ENCODE measurements at places on chromosomes 12 and 14.

DNA sequence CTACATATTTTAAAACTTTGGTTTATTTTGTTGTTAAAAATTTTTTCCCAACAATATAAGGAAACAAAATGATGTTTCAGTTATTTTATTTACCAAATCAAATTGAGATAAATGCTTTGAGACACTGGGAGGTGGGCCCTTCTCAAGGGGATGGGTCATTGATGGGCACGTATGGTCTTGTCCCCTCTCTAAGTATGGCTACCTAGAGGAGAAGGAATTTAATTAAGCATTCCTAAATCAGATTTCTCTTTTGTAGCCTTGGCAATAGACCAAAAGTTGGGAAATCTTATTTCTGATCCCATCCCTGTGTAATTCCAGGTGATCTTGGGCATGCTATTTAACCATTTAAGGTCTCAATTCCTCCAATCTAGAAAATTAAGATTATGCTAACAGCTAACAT lies 79.0 kb downstream of the SCN8A start:
- DNase-seq: no peak

DNA sequence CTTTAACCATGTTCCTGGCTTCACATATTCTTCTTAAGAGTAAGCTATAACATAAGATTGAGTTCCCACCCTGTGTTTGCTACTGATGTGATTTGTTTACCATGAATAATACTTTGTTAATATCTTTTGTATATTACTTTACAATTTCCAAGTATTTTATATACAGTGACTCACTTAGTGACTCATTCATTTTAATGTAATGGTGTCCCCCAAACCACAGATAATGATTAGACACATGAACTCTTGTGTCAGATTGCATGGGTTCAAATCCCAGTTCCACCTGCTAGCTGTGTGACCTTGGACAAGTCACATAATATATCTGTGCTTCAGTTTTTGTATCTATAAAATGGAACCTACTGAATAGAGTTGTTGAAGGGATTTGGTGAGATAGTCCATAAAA lies 76.1 kb downstream of the MYF5 start:
- DNase-seq: no peak

- DNase-seq: no peak
These were observed 49.2 kb downstream of the HECTD4 start for GRCh38 chr12:112333019-112333418.

DNA sequence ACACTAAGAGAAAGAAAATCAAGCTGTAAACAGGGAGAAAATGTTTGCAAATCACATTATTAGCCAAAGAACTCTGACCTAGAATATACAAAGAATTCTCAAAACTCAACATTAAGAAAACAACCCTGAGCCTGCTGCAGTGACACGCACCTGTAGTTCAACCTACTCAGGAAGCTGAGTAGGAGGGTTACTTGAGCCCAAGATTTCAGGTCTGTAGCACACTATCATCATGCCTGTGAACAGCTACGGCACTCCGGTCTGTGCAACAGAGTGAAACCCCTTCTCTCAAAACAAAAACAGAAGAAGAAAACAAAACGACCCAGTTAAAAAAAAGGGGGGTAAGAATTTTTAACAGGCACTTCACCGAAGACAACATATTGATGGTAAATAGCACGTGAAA lies 20.8 kb downstream of the SAV1 start:
- no peak for DNase-seq

DNA sequence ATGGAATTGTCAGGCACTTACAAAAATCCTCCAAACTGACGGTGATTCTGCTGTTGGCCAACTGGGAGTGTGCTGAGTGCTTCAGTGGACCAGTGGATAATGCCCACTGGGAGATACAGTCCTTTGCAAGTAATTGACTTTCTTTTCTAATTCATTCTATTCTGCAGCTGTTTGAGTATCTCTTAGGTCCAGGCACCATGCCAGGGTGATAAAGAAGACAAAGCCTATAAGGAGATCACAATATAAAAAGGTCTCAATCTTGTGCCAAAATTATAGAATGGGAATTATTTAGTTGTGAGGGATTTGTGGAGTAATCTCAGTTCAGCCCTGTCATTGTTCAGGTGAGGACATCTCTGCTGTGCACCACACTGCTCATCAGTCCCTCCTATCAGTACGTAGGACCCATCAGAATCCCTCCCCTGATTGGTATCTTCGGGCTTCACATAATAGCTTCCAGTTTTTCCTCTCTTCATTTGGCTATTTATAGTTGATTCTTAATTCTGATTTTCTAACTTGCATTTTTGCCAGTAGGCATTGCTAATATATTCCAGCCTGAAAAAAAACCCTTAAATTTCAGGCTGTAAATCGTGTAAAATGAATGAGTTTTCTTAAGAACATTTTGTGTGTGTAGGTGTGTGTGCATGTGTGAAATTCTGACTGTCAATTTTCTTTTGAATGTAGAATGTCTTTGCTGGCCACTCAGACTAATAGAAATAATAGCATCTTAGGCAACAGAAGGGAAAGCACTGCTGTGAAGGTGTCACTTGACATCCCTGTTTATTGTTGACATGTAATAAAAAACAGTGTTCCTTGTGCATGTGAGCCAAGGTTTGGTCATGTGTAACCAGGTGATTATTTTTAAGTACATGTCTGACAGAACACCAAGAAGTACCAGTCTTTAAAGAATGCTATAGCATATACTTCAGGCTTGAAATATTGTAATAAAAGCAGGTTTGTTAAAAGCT lies 457.6 kb upstream of the RGS6 start:
- no peak for DNase-seq

Data from MV-4-11 (cell line).